ENCODE measurements at places on chromosomes 3 and 15.

- no peak for DNase-seq
Measured at GRCh38 chr15:33262306-33262705, 48.5 kb upstream of the RYR3 start.

- no peak for DNase-seq
Measured at GRCh38 chr15:77851086-77851485, 218.4 kb upstream of the LINGO1 start.

- DNase-seq, result no peak
Measured at GRCh38 chr3:180416111-180416594, 185.8 kb upstream of the TTC14 start.

DNA sequence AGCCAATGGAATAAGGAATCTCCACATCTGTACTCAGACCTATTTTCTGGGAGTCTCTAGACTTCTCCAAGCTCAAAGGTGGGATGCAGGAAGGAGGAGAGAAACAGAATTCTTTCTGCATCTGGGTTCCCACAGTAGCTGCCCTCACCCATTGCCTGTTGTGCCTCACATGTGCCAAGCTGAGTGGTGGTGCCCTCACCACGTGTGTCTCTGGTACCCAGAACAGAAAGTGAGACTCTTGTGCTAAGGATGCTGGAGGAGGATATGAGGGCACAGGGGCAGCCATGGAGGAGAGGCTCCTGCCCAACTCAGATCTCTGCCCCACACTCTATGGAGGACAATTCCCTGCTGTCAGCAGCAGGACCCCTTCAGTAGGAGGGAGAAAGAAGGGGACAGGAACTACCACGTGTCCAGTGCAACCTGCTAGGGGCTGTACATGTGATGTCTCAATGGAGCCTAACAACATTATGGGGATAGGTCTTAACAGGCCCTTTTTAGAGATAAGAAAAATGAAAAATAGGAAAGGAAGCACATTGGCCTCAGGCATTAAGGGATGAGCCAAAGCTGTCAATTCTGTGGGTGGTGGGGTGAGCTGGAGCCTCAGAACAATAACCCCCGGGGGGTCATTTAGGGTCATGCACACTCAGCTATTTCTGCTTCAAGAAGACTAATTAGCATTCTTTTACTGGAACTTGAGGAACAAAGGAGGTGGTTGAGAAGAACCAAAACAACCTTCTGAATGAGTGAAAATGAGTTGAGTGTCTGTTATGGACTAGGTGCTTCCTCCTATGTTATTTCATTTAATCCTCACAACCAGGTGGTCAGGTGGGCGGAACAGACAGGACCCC, 16.3 kb upstream of the NOX5 start:
- DNase-seq, result no peak

DNA sequence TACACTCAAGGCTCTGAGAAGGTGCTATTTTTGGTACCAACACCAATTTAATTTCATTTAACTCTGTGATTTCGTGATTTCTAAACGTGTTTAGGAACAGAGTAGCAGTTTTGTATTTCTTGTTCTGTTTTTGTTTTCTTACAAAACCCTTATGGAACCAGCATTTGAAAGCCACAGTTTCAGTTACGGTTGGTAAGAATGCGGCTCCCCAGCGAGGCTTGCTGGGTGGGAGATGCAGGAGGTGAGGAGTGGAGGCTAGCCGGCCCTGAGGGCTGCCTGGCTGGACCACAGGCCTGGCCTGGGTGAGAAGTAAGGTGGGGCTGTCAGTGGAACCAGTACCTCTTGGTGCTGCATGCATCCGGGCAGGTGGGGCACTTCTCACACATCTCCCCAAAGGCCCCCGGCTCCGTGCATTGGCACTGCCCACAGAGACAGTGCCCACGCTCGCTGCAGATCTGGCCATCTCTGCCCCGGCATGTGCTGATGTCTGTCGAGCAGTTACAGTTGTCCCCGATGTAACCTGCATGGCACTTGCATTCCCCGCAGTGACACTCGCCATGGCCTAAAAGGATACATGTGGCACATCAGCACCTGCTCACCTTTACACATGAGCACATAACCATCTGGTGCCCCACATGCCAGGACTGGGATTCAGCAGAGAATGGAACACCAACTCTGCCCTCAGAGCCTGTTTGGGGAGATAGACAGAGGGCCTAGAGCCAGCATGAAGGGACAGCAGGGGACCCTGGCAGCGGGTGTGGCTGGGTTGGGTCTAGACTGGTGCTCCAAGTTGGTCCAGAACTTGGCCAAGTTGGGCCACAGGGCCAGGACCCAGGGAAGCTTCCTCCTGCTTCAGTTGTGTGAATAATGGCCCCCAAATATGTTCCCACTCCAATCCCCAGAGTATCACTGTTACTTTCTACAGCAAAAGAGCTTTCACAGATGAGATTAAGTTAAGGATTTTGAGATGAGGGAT, 43.4 kb downstream of the UMPS start:
- no peak for DNase-seq

- DNase-seq, result peak; percentile 4
Measured at GRCh38 chr15:92158426-92158825, 235.3 kb upstream of the ST8SIA2 start.

DNA sequence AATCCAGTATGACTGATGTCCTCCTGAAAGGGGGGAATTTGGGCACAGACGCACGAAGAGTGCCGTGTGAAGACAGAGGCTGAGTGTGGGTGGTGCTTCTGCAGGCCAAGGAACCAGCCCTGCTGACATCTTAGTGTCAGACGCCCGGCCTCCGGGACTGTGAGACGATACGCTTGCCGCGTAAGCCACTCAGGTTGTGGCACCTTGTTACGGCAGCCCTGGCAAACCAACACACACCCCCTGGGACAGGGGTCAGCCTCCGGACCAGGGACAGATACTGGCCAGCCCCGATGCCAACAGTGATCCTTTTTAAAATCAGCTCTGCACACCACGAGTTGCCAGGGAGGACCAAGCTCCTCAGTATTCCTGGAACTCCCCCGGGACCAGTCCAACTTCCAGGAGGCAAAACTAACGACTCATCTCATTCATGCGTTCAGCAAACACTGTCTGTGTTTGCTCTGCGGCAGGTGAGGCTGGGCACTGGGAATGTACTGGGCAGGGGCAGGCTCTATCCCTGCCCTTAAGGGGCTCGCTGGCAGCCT, 21.2 kb upstream of the PIGZ start:
- DNase-seq, result no peak

- DNase-seq, result no peak
Measured at GRCh38 chr3:23258110-23258509, 55.0 kb downstream of the UBE2E2 start.

- DNase-seq, result no peak
Measured at GRCh38 chr3:78115983-78116382, 1076.1 kb downstream of the ROBO2 start.

DNA sequence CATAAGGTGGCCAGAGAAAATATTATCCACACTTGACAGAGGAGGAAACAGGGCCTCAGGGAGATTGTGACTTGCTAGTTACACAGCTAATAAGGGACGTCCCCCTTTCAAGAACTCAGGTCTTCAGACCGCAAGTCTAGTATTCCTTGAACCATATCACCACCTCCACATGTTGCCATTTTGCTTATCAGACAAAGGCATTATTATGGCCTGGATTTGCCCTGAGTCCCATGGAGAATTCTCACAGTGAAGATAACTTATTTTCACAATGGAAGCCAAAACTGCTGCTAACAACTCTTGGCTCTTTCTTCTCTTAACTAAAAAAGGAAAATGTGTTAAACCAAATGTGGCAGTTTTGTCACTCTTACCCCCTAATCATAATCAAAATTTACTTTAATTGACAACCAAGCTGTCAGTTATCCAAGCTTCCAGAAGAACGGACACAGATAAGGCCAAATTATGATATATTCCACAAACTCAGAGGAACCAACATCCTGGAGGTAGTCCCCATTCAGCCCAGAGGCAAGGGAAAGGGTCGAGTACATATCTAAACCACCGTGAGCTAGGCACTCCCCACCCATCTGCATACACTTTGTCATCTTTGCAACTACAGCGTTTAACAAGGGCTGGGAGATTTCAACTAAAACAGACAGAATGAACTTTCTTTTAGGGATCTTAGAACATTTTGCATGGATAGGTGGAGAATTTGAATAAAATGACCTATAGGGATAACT, 63.6 kb upstream of the THBS1 start:
- no peak for DNase-seq

- no peak for DNase-seq
Measured at GRCh38 chr15:73330206-73331051, 38.3 kb downstream of the HCN4 start.

DNA sequence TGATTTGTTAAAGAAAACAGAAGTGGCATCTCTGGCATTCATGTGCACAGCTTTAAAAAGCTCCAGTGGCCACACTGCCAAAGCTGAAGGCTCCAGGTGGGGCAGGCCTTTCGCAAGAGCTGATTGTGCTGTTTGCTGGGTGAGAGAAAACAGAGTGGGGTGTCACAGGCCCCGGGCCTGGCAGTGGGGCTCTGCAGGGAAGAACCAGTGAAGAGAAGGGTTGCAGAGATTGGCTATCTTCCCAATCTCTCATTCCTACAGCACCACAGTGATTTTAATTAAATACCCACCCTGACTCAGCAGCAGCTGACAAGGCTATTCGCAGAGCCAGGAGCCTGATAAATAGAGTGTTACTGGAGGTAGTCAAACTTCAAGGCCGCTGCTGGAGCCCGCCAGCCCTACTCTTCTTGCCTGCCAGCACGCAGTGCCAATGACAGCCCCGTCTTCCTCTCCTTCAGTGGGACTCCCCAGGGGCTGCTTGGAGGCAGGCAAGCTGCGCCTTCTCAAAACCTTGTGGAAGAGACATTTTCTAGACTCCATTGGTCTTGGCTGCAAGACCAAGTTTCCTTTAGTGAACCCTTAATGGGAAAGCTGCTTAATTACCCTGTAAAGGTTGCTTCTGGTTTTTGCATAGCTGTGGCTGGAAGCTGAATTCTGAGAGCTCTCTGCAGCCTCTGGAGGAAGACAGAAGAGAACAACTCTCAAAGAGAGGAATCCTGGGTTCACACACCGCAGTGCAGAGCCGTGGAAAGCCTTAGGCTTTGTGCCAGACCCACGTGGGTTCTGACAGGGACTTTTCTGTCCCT, 225.8 kb upstream of the SLCO3A1 start:
- DNase-seq, result no peak

DNA sequence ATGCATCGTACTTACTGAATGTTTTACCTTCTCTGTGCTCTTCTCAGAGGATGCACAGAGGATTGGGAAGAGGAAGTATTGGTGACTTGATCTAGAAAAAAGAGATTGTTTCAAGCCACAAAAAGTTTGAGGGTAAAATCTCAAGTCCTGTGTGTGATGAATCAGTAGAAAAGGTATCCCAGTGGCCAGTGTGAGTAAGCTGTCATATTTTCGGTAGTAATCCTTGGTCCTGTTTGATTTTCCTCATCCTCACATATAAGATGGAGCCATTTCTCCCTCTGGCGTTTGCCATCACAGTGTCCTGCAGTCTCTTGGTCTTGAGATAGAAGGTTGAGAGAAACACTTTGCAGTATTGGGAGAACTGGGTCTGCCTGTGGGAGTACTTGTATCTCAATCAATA, 166.8 kb downstream of the LPP start:
- no peak for DNase-seq

DNA sequence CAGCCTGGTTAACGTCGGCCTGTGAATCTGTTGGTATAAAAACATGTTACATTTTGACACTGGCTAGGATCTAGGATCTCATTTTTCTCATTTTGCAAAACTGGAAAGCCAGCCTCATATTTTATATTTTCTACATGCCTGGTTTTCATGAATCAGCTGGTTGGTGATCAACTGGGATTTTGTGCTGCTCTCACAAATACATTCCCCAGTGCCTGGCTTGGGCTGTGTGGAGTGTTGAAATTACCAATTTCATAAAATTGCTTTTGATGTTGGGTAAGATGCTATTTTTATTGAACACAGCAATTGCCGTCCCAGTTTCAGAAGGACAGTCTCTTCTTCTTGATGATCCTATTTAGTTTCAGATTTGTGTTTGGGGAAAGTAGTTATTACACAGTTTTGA, 604.3 kb downstream of the TAFA4 start:
- no peak for DNase-seq

- DNase-seq, result no peak
Measured at GRCh38 chr3:10520072-10520471, 14.7 kb upstream of the ATP2B2 start.

DNA sequence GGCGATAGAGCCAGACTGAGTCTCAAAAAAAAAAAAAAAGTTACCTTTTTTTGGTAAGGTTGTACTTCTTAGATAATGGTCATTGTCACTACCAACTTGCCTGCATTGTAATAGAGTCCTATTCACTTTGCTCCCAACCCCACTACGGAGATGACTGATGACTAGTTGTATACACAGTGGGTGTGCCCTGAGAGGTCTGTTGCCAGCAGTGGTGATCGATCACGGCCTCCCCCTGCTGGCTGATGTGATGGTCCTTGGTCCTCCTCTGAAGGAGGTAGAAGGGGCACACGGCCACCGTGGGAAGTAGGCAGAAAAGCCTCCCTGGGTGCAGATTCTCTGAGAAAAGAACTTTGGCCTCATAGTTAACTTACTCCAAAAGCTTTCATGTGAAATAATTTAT, 10.7 kb downstream of the GCNT3 start:
- DNase-seq, result peak; percentile 3

- DNase-seq, result no peak
Measured at GRCh38 chr15:49734831-49735508, 114.1 kb downstream of the DTWD1 start.

- no peak for DNase-seq
Measured at GRCh38 chr15:93485438-93486327, 396.7 kb upstream of the RGMA start.

GRCh38 chr15:53160092-53160704, 370.1 kb upstream of the ONECUT1 start:
- DNase-seq, result no peak

- no peak for DNase-seq
Measured at GRCh38 chr3:40477666-40478065, 744 bp downstream of the ZNF619 start.

- no peak for DNase-seq
Measured at GRCh38 chr3:178172121-178172520, 364.1 kb upstream of the KCNMB2 start.

DNA sequence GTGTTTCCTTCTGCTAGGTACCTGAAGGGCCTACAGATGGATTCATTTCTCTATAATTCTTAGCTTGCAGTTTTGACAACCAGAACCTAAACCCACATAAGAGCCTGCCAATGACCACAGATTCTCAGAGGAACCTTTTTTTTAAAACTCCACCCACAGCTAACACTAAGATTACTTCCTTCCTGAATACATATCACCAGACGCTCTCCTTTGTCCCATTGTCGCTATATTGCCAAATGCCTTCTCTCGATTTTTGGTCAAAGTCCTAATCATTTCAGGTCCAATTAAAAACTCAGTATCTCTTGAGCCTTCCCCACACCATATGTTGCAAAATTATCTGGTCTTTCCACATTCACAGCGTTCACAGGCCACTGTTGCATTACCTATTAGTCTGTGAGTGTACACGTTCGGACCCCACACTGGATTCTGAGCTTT, 12.4 kb downstream of the ZNF710 start:
- DNase-seq, result no peak

- no peak for DNase-seq
Measured at GRCh38 chr3:22960105-22960984, 242.8 kb upstream of the UBE2E2 start.
